Left lobe of liver (tissue), 2 donors: ENCODE measurements at places on chromosomes 6 and 20.

DNA sequence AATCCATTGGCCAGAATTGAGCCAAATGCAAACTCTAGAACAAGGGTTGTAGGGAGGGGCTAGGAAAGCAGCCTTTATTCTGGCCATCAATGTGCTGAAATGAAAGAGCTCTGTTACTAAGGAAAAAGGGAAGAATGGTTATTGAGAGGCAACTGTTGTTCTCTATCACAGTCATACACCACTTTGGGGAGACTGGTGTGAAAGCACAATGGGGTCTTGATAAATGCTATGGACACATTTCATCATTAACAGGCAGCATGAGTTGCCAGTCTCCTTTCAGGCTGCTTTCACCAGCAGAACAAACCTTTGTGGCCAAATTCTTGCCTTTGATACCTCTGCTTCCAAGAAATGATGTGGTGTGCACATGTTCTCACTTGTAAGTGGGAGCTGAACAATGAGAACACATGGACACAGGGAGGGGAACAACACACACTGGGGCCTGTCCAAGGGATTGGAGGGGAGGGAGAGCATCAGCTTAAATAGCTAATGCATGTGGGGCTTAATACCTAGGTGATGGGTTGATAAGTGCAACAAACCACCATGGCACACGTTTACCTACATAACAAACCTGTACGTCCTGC is 86.2 kb downstream of the CDS2 start:
- no peak for DNase-seq

GRCh38 chr6:68169922-68170321 is 465.2 kb upstream of the ADGRB3 start:
- no peak for DNase-seq

- no peak for DNase-seq
Measured at GRCh38 chr6:90983462-90983861, 396.6 kb upstream of the MAP3K7 start.

DNA sequence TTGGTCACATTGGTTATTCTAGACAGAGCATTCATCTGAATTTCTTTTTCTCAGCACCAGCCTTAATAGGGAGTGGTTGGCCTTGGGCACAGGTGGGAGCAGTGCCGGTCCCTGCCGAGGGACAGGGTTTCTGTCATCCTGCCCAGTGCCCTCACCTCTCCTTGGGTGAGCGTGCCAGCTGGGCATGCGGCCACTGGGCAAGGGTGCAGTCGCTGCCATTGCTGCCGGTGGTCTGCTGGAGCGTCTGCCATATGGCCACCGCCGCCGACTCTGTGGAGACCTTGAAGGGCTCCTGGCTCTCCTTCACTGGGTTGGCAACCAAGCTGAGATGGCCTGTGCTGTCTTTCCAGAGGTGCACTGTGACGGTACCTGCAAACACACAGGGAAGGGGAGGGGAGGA is 16.4 kb upstream of the UQCC2 start:
- peak; percentile 93 for DNase-seq
